ENCODE measurements at places on chromosomes 2 and 18.

DNA sequence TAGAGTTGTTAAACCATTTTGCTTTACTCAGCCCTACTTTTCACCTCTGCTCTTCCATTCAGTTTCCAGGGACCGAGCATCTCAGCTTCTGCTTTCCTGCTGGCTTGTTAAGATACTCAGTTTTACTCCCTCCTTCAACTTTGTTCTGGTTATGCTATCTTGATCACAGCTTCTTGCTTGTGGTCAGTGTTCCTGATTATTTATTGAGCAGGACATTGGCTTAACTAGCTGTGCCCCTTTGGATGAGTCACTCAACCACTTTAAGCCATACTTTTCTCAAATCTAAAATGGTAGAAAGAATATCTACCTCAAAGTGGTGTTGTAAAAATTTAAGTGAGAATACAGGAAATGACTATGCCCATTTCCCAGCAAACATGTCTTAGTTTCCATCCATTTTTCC lies 124.0 kb downstream of the KYNU start:
- no peak for DNase-seq

- DNase-seq = no peak
Measured at GRCh38 chr2:39160982-39161381, 40.1 kb upstream of the SOS1 start.

DNA sequence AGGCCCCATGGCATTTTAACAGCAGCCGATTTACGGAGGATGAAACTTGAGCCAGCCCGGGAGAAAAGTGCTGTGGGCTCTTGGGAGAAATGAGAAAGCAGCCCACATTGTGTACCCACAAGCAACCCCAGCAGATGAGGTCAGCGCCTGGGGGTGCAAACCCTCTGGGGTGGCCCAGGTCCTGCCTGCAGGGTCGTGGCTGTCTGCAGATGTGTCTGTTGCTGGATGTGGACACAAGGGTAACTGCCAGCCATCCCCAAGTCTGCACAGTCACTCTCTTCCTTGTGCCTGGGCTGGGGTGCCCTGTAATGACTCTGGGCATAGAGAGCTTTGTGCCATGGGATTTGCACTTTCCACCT lies 170.8 kb downstream of the PRKCE start:
- no peak for DNase-seq

GRCh38 chr2:170177950-170178781 lies at the start of gene MYO3B:
TSS of gene MYO3B (plus strand) at chr2:170178147. CDS start at chr2:170178288, 141 bp downstream.
- no peak for DNase-seq

DNA sequence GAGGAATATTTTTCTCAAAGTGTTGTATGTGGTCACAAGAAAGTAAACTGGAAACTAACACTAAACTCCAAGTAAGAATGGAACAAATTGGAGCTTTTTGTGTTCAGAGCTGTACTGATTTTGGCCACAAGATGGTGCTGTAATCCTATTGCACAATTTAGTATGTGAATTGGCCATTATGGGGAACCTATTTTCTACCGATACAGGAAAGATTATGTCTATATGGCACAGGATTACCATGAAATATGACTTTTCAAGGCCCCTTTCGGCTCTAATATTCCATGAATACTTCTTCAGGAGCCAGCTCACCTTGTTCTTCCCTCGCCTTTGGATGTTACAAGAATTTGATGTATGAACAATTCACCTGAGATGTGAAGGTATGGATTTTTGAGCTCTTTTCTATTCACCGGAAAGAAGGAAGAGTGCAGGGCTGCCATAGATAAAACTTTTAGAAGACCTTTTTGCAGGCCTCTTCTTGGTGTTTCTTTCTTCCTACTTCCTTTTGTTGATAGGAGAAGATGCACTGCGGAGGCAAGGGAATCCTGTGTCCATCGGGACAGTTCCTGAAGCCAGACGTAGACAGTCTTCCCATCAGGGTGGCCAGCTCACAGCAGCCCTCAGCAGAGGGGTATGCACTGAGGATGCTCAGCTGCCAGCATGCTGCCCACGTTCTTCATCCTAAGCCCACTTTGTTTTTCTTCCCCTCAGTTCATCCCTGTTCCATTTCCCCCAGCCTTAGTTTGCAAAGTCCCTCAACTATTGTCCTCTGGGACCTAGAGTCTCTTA lies 13.3 kb downstream of the MRPL44 start:
- peak; percentile 12 for DNase-seq

GRCh38 chr18:6557057-6557769 lies 142.5 kb upstream of the L3MBTL4 start:
- no peak for DNase-seq

DNA sequence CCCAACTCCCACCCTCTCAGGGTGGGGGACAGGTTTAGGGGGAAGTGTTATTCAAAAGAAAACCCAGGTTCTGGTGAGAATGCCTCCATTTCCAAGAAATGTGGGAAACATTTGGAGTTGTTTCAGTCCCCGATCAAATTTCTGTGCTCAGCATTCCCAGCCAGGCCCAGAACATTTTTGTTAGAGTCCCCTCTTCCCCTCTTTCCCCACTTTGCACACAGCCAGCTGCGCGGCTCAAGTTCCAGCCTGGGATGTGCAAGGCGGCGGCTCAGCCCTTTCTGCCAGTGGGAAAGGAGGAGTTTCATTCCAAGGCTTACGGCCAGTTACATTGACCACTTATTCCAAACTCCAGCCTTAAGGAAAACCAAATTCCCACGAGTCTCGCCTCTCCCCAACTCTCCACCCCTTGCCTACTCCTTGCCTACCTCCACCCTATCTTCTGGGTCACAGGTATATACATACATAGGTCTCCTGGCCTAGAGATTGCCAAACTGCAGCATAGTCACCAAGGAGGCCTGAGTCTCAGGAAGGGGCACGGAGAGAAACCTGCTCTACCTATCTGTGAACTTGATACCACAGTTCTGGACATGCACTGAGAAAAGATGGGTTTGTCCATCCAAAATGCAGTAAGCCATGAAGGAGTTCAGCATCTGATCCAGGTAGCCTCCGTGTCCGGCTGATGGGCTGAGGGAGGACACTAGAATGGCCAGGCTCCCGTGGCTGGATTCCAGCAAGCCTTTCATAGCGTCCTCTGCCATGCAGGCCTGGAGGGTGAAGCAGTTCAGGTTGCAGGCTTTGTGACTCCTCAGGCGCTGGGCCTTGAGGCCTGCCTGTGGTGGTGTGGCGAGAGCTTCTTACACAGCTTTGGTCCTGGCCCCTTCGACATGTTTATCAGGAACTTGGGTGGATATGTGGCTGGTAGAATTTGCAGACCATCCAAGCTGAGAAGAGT lies 154.5 kb downstream of the ZFP36L2 start:
- no peak for DNase-seq

- peak; percentile 27 for DNase-seq
Measured at GRCh38 chr2:191115391-191115790, 35.4 kb downstream of the STAT4 start.

DNA sequence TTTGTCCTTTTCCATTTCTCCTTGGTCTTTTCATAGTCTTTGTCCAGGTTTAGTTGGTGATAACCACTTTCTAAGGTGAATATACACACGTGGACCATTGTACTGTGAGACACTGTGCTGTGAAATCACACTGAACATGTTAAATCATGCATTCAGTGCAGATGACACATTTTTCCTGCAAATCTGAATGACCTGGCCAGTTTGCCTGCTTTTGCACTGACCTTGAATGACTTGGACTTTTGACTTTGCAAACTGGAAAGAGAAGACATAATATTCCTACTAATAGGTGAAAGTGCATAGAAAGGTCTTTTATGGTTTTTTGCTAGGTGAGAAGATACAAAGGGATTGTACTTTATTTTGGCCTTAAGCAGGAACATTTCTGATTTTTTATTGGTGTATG lies 21.7 kb upstream of the PHLPP1 start:
- no peak for DNase-seq

DNA sequence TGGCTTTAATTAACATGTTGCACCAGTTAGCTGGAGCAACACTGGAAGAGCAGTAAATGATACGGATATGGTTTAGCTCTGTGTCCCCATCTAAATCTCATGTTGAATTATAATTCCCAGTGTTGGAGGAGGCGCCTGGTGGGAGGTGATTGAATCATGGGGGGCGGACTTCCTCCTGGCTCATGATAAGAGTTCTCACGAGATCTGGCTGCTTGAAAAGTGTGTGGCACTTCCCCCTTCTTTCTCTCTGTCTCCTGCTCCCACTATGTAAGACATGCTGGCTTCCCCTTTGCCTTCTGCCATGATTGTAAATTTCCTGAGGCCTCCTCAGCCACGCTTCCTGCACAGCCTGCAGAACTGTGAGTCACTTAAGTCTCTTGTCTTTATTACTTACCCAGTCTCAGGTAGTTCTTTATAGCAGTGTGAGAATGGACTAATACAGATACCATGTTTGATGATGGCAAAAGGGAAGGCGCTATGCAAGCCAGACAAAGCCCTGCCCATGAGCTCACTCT lies 963.6 kb downstream of the SOCS6 start:
- no peak for DNase-seq

DNA sequence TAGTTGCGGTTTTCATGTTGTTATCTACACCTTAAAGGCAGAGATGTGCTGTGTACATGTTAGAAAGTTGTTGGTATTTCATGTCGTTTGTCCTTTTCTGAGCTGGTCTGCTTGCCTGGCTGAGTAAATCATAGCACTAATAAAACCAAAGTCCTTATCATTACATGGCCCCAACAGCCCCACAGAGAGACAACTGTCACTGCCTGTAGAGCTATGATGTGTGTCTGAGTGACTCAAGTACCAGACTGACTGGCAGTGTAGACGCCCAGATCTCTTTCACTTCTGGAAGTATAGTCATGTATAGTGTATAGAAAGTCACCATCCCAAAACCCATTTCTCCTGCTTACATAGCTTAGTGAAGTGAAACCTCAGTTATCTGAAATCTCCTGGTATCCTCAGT lies 4.3 kb downstream of the SOCS6 start:
- no peak for DNase-seq

GRCh38 chr2:184859187-184859586 lies 260.9 kb downstream of the ZNF804A start:
- no peak for DNase-seq
